Liver (tissue), 10 donors: ENCODE measurements at places on chromosomes 5 and 9. TPM values are rescaled to one million over a fixed set of nuclear protein-coding genes. Genes with fewer than 3 reads are reported as not detected.

Gene CD274
- 3.1 TPM for total RNA-seq

Gene FOXD4L5
- 0.42 TPM for total RNA-seq

Gene SLC25A2
- 0.19 TPM for total RNA-seq

Gene PPP2CA
- 71.6 TPM for total RNA-seq

Gene NEURL1B
- 4.8 TPM for total RNA-seq

Gene C7
- total RNA-seq: 25.5 TPM

Gene GARNL3
- 0.89 TPM for total RNA-seq

Gene FCN2
- 23.6 TPM for total RNA-seq

Gene HMGCS1
- total RNA-seq: 429 TPM

Gene ZNF454
- total RNA-seq: 0.33 TPM

Gene RFX3
- 4.6 TPM for total RNA-seq

GRCh38 chr5:133783481-133783880 is 171.1 kb upstream of the FSTL4 start:
- no peak overlapping the region for H3K27ac ChIP-seq
- no peaks in the 10 kb centered on the region for H3K27me3 ChIP-seq
- H3K4me3 ChIP-seq: no peak overlapping the region
- H3K36me3 ChIP-seq: no peaks in the 10 kb centered on the region

- no peak for DNase-seq
- H3K4me3 ChIP-seq: no peak overlapping the region
- H3K36me3 ChIP-seq: no peaks in the 10 kb centered on the region
- H3K4me1 ChIP-seq: peaks cover 8% of the 10 kb centered on the region
- no peak overlapping the region for H3K27ac ChIP-seq
These were observed 3.5 kb downstream of the DMXL1 start for GRCh38 chr5:119074419-119074818.

DNA sequence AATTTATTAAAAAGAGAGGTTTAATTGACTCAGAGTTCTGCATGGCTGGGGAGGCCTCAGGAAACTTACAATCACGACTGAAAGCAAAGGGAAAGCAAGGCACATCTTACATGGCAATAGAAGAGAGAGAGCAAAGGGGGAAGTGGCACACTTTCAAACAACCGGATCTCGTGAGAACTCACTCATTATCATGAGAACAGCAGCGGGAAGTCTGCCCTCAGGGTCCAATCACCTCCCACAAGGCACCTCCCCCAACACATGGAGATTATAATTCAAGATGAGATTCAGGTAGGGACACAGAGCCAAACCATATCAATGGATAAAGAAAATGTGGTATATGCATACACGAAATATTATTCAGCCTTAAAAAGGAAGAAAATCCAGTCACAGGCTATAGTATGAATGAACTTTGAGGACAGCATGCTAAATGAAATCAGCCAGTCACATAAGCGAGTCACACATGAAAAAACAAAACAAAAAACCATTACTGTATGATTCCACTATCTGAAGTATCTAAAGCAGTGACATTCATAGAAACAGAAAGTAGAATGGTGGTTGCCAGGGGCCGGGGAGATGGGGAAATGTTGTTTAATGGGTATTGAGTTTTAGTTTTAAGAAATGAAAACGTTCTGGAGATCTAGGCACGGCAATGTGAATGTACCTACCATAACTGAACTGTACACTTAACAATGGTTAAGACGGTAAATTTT is 83.4 kb upstream of the PCA3 start:
- H3K4me1 ChIP-seq: no peaks in the 10 kb centered on the region
- H3K36me3 ChIP-seq: no peaks in the 10 kb centered on the region
- H3K4me3 ChIP-seq: no peak overlapping the region
- H3K27me3 ChIP-seq: no peaks in the 10 kb centered on the region
- H3K27ac ChIP-seq: no peak overlapping the region

GRCh38 chr5:10768328-10768899 is 7.4 kb upstream of the DAP start:
- H3K27me3 ChIP-seq: no peaks in the 10 kb centered on the region
- H3K4me1 ChIP-seq: no peaks in the 10 kb centered on the region
- DNase-seq: no peak
- H3K36me3 ChIP-seq: no peaks in the 10 kb centered on the region
- H3K27ac ChIP-seq: no peak overlapping the region

DNA sequence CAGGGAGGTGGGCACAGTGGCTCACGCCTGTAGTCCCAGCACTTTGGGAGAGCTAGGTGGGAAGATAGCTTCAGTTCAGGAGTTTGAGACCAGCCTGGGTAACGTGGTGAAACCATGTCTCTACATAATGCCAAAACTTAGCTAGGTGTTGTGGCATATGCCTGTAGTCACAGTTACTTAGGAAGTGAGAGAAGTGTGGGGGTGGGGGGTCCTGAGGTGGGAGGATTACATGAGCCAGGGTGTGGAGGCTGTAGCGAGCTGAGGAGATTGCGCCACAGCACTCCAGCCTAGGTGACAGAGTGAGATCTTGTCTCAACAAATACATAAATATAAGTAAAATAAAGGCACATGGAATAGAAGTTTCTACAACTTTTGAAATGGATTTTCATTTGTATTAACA is 23.1 kb downstream of the VCAN start:
- no peak overlapping the region for H3K4me3 ChIP-seq
- no peaks in the 10 kb centered on the region for H3K4me1 ChIP-seq
- H3K36me3 ChIP-seq: no peaks in the 10 kb centered on the region
- H3K27ac ChIP-seq: no peak overlapping the region

DNA sequence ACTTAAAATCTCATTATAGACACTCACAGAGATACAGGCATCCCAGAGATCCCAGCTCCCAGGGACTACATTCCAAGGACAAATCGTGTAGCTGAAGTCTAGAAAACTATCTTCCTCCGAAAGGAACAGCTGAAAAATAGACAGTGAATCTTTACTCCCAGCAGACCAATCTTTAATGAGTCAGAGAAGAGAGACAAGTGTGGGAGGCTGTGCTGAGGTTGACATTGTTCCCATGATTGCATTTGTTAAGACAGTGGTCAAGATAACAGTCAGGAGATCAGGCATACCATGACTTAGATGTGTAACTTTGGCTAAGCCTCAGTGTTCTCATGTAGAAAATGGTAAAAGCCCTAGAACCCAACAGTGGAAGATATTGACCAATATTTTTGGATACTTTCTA is 120.7 kb downstream of the PAPPA start:
- no peaks in the 10 kb centered on the region for H3K36me3 ChIP-seq
- no peak overlapping the region for H3K4me3 ChIP-seq
- no peak for DNase-seq
- peaks cover 1% of the 10 kb centered on the region for H3K4me1 ChIP-seq
- H3K27me3 ChIP-seq: no peaks in the 10 kb centered on the region

DNA sequence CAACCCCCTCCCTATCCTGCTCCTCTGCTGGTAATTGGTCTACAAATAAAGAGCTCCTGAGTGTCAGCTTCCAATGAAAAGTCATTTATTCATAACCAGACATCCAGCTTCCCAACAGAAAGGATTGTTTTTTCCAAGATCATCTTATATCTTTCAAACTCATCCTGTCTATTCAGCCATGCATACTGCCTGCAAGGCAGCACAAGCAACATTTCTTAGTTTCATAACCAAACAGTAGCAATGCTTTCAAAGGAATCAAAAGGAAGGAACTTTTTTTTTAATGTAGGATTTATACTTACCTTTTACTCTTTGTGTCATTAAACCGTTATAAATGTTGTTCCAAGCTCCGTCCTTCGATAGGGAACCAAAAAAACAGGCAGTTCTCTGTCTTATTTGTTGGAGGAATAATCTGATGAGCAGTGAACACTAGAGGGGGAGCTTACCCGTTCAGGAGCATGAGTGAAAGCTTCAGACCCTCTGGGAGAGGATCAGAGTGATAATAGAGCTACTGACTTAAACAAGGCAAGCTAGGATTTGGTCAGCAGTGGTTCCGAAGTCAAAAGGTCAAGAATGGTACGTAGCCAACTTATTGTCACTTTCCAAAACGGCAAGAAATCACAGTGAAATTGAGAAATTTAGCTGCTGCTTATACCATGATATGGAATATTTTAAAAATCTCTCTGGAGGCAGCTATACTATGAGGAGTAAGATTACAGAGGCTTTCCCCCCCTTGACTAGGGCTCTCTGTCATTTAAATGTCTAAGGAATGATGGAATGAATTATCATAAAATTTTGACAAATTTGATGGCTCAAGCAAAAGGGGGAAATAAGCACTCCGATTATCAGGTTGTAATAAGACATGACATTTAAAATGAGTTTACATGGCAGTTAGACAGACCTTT is 892.9 kb downstream of the NR2F1-AS1 start:
- no peak overlapping the region for H3K4me3 ChIP-seq
- no peaks in the 10 kb centered on the region for H3K36me3 ChIP-seq
- no peak for DNase-seq
- no peak overlapping the region for H3K27ac ChIP-seq

GRCh38 chr5:139385061-139386049 is 2.3 kb upstream of the SLC23A1 start:
- H3K36me3 ChIP-seq: no peaks in the 10 kb centered on the region
- H3K4me1 ChIP-seq: peaks cover 41% of the 10 kb centered on the region
- peak overlapping the region; percentile 29 for H3K27ac ChIP-seq
- no peaks in the 10 kb centered on the region for H3K27me3 ChIP-seq

DNA sequence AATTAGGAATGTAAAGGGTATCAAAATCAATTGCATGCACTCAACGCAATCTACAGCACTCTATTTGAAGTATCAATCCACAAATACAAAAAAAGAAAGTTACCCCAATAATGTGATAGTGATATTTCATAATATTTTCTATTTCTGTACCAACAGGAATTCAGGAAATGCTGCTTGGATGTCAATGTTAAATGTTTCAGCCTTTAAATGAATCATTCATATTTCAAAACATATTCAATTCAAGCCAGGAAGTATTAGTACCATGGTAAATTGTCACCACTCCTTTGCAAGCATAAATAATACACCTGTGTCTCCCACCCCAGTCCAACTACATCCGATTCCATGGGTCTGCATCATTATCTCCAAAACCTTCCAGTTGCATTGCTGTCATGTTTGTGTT is 1185.5 kb upstream of the CDH18 start:
- no peaks in the 10 kb centered on the region for H3K4me1 ChIP-seq
- no peaks in the 10 kb centered on the region for H3K27me3 ChIP-seq
- H3K27ac ChIP-seq: no peak overlapping the region
- H3K4me3 ChIP-seq: no peak overlapping the region

- H3K36me3 ChIP-seq: no peaks in the 10 kb centered on the region
- H3K27me3 ChIP-seq: no peaks in the 10 kb centered on the region
- no peak overlapping the region for H3K4me3 ChIP-seq
- no peaks in the 10 kb centered on the region for H3K4me1 ChIP-seq
- DNase-seq: no peak
These were observed 30.6 kb downstream of the ATPSCKMT start for GRCh38 chr5:10219068-10219467.

- no peak overlapping the region for H3K4me3 ChIP-seq
- H3K27me3 ChIP-seq: no peaks in the 10 kb centered on the region
- H3K36me3 ChIP-seq: no peaks in the 10 kb centered on the region
- no peaks in the 10 kb centered on the region for H3K4me1 ChIP-seq
- DNase-seq: no peak
- H3K27ac ChIP-seq: no peak overlapping the region
These were observed 617.9 kb downstream of the BNC2 start for GRCh38 chr9:16252616-16253015.

GRCh38 chr9:32011049-32011448 is 373.4 kb upstream of the ACO1 start:
- H3K4me1 ChIP-seq: no peaks in the 10 kb centered on the region
- no peaks in the 10 kb centered on the region for H3K36me3 ChIP-seq
- H3K4me3 ChIP-seq: no peak overlapping the region

- H3K36me3 ChIP-seq: no peaks in the 10 kb centered on the region
- peaks cover 8% of the 10 kb centered on the region for H3K4me1 ChIP-seq
- H3K27ac ChIP-seq: peak overlapping the region; percentile 28
- no peak for DNase-seq
These were observed 92.6 kb downstream of the LIFR start for GRCh38 chr5:38463634-38464521.

GRCh38 chr5:168920019-168920810 is 341.0 kb upstream of the PANK3 start:
- no peaks in the 10 kb centered on the region for H3K4me1 ChIP-seq
- no peak for DNase-seq
- no peaks in the 10 kb centered on the region for H3K27me3 ChIP-seq
- H3K36me3 ChIP-seq: no peaks in the 10 kb centered on the region
- no peak overlapping the region for H3K4me3 ChIP-seq

- H3K4me1 ChIP-seq: no peaks in the 10 kb centered on the region
- H3K27ac ChIP-seq: no peak overlapping the region
- no peak overlapping the region for H3K4me3 ChIP-seq
- no peak for DNase-seq
- H3K36me3 ChIP-seq: peaks cover 11% of the 10 kb centered on the region
These were observed 111.7 kb upstream of the PCAT7 start for GRCh38 chr9:94443032-94443722.

GRCh38 chr5:1835431-1835830 is 34.2 kb downstream of the NDUFS6 start:
- H3K4me1 ChIP-seq: no peaks in the 10 kb centered on the region
- H3K4me3 ChIP-seq: no peak overlapping the region
- DNase-seq: no peak
- H3K36me3 ChIP-seq: no peaks in the 10 kb centered on the region
- no peaks in the 10 kb centered on the region for H3K27me3 ChIP-seq

DNA sequence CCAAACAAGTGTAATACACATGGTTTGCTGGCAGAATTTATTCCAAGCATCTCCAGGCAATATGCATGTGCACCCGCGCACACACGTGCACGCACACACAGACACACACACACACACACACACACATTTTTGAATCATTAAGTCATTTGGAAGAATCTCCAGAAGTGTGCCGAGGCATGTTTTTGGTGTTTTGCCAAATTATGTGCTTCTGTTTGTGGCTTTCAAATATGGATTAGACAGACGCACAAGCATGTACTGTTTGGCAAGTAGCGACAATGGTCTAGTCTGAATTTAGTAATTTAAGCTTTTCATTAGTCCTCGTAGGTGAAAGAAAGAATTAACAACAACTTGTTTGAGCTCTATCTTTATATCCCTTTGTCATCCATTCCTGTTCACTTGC is 36.7 kb downstream of the NFIB start:
- DNase-seq: no peak
- H3K4me1 ChIP-seq: peaks cover 2% of the 10 kb centered on the region
- H3K36me3 ChIP-seq: no peaks in the 10 kb centered on the region
- H3K27me3 ChIP-seq: no peaks in the 10 kb centered on the region

DNA sequence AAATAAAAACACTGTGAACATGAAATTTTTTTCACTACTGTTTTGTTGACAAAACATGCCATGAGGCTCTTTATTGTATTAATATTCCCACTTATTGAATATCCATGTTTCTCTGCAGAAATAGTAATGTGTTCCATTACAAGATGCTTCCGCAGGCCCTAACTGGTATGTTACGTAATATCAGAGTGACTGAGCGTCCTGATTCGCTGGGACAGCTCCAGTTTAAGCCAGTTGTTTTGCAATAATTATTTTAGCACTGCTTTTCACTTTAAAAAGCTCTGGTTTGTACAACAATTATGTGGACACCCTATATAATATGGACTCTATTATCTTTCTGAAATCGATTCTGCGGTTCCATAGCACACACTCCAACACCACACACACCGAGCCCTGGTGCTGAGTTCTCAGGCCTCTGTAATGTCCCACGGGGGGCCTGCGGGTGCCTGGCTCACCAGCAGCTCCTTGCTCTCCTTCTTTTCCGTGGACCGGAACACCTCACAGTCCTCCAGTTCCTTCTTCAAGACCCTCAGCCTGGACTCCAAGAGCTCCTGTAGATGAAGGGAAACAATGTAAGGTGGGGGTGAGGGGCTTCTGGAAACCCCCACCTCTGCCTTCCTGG is 1.8 kb downstream of the TRIM7 start:
- no peak overlapping the region for H3K27ac ChIP-seq
- peaks cover 12% of the 10 kb centered on the region for H3K4me1 ChIP-seq
- no peaks in the 10 kb centered on the region for H3K36me3 ChIP-seq
- DNase-seq: no peak
- no peak overlapping the region for H3K4me3 ChIP-seq
- H3K27me3 ChIP-seq: no peaks in the 10 kb centered on the region

- no peak for DNase-seq
- peak within 1 kb of the TSS; percentile 13 for H3K4me3 ChIP-seq
- H3K36me3 ChIP-seq: peaks cover 4% of the 10 kb centered on the region
- no peak within 1 kb of the TSS for H3K27ac ChIP-seq
- no peaks in the 10 kb centered on the region for H3K27me3 ChIP-seq
These were observed at the start of gene CCDC180 for GRCh38 chr9:97307500-97308163. Gene CCDC180 (plus strand): TSS chr9:97307659. CDS start chr9:97308064, 405 bp downstream.
